ENCODE measurements at places on chromosomes 1 and 21. TPM values are rescaled to one million over a fixed set of nuclear protein-coding genes. Genes with fewer than 3 reads are reported as not detected.

GRCh38 chr1:231611111-231611510 lies 15.5 kb upstream of the DISC1 start:
- DNase-seq, result no peak

DNA sequence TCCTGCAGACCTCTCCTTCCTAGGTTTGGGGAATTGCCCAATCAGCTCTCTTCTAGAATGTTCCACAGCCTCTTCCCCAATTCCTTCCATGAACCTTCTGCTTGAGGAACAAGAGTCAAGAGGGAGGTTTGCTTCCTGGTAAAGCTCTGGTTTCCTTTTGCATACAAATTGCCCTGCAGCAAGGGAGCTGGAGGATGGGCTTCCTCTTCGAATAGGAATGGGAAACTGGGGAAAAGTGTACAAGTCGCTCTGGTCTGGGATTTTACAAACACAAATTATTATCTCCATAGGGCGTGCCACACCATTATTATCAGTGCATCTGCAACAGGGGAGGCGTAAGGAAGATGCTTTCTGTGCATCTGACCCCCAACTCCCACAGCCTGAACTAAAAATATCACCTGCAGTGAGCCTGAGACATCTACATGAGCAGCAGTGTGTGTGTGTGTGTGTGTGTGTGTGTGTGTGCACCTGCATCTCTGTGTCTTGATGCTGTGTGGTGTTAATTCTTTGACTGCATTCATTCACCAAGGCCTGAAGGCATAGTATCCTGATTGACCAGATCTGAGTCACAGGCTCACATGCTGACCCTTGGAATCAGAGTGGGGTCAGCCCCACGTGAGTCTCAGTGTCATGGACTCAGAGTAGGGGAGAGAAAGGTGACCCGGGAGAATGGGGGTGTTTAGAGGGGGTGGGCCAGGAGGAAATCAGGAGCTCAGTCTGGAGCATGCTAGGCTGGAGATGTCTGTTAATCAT lies 272.9 kb downstream of the KAZN start:
- no peak for DNase-seq

OTUD7B gene
- total RNA-seq, result 23.7 TPM

RLF gene
- total RNA-seq, result 20.5 TPM
